ENCODE measurements at places on chromosomes 5 and 9.

GRCh38 chr5:59038798-59039295 is 456.0 kb downstream of the RAB3C start:
- DNase-seq: no peak

DNA sequence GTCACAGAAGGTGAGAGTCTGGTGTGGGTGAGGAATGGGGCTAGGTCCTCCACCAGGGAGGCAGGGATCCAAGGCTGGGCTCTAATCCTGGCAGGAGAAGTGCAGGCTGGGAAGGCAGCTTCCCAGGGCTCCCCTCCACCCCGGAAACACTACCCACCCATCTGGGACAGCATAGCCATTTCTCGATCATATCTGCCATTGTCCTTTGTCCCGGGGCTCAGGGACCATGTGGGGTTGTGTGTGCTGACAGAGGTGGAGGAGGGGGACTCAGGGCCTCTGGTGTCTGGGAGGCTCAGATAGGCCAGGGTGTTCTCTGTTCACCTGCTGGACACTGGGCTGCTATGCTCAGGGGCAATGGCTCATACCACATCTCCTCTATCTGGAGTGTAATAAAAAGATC is 32.2 kb upstream of the STRBP start:
- DNase-seq: no peak

DNA sequence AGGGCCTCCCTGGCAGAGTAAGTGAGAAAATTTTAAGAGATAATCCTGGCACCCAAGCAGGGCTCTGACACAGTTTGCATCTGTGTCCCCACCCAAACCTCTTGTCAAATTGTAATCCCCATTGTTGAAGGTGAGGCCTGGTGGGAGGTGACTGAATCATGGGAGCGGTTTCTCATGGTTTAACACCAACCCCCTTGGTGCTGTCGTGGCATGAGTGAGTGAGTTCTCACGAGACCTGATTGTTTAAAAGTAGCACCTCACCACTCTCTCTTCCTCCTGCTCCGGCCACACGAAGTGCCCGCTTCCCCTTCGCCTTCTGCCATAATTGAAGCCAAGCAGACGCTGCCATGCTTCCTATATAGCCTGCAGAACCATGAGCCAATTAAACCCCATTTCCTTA is 80.1 kb downstream of the FBXW11 start:
- DNase-seq: no peak

- peak; percentile 52 for DNase-seq
Measured at GRCh38 chr5:107486489-107486888, 184.2 kb downstream of the EFNA5 start.

DNA sequence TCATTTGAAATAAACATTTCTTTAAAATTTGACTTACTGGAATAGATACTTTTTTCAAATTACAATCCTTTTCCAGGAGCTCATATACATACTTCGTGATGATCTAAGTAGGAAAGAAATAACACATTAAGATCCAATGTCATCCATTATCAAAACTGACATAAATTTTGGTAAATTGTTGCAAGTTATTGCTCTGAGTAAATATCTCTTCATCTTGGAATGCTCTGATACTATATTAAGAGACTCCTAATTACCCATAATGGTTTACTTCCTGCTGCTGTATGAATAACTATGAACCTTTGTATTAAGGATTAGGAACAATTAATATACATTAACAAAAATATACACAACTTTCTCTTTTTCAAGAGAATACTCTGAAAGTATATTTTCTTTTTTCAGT is 223.0 kb upstream of the POU5F2 start:
- no peak for DNase-seq

- no peak for DNase-seq
Measured at GRCh38 chr5:145244788-145245187, 590.4 kb downstream of the PRELID2 start.

DNA sequence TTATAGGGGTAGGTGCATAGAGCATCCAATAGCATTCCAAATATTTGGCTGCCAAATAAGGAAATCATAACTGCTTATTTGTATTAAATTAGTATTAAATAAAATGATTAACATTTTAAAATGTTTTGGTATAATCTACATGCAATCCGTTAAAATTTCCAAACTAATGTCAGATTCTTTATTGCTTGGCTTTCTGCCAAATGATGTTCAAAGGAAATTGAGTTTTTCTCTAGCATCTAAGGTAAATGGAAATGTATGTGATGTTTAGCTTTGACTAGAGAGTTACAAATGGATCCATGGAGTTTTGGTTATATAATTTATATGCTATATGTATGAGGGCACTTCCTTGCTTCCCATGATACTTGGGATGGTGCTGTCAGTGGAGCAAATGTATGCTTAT is 121.7 kb downstream of the ZCCHC7 start:
- DNase-seq: no peak

- no peak for DNase-seq
Measured at GRCh38 chr5:145976431-145977155, 40.2 kb downstream of the SH3RF2 start.

- no peak for DNase-seq
Measured at GRCh38 chr5:56558131-56558745, 257.1 kb upstream of the MAP3K1 start.

GRCh38 chr9:124939944-124940343 is 939 bp downstream of the GOLGA1 start:
- DNase-seq: no peak

DNA sequence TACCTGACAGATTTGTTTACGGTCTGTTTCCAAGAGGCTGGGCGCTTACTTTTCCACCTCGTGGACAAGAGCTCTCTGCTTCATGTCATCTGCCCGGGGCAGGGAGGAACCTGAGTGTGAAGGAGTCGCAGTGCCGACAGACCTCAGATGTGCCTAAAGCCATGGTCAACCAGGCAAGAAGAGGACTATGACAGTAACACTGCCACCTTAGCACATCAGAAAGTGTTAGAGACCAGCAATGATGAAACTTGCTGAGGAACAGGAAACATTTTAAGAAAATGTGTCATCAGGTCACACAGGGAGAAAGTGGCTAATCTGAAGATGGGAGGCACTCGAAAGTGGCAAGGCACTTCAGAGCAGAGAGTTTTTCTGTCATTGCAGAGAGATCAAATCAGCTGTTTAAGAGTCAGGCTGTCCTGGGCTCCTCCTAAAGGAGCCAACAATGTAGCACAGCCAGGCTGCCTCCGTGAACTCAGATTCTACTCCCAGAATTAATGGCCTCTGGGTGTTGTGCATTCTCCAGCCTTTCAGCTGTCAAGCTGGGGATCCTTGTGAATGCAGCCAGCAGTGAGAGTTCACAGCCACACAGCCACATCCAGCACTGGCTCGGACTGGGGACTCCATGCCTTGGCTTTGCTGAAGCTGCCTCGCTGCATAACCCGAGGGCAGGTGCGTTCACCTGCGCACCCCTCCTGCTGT is 94.6 kb downstream of the RAPGEF1 start:
- no peak for DNase-seq

GRCh38 chr5:68494771-68495170 is 279.2 kb downstream of the PIK3R1 start:
- DNase-seq: no peak

DNA sequence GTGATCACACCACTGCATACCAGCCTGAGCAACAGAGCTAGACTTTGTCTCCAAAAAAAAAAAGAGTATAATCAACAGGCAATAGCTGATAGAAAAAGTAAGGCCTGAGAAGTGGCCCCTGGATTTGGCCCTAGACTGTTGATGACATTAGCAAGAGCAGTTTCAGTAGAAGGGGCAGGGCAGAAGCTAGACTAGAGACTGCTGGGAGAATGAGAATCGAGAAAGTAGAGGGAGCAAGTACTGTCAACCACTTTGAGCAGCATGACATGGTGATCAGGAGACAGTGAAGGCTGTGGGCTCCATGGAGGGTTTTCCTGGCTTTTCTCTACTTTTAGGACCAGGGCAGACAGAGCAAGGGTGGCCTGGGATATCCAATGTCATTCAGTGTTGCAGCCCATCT is 34.9 kb upstream of the B4GALT1 start:
- no peak for DNase-seq

DNA sequence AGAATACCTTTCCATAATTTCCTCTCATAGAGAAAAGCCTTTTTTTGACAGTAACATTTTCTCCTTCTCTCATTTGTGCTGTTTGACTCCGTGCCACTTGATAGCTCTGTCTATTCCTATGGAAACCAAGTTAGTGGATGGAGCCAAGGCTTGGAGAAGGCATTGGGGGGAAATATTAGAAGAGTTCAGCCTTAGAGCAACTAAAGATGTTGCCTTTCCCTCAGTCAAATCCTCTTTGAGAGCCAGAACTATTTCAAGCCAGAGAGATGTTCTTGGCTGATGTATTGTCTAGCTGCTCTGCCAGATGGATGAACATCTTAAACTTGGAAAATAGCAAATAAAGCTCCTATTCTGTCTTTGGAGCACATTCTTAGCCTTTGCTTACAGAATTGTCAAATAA is 112.4 kb downstream of the INVS start:
- DNase-seq: no peak

- DNase-seq: no peak
Measured at GRCh38 chr9:76463211-76463610, 4.2 kb downstream of the GCNT1 start.

GRCh38 chr9:108062680-108063079 is 573.1 kb upstream of the KLF4 start:
- no peak for DNase-seq

GRCh38 chr5:65867542-65868195 is 58.7 kb upstream of the ERBIN start:
- no peak for DNase-seq

GRCh38 chr5:103523319-103523718 is 39.3 kb downstream of the NUDT12 start:
- DNase-seq: no peak

All from stimulated activated CD4-positive, alpha-beta T cell treated with anti-CD3 and anti-CD28 coated beads, Interleukin-4, amount 100 ng/mL, for 48 hours (primary cell).